ENCODE measurements at places on chromosomes 12 and 14.

DNA sequence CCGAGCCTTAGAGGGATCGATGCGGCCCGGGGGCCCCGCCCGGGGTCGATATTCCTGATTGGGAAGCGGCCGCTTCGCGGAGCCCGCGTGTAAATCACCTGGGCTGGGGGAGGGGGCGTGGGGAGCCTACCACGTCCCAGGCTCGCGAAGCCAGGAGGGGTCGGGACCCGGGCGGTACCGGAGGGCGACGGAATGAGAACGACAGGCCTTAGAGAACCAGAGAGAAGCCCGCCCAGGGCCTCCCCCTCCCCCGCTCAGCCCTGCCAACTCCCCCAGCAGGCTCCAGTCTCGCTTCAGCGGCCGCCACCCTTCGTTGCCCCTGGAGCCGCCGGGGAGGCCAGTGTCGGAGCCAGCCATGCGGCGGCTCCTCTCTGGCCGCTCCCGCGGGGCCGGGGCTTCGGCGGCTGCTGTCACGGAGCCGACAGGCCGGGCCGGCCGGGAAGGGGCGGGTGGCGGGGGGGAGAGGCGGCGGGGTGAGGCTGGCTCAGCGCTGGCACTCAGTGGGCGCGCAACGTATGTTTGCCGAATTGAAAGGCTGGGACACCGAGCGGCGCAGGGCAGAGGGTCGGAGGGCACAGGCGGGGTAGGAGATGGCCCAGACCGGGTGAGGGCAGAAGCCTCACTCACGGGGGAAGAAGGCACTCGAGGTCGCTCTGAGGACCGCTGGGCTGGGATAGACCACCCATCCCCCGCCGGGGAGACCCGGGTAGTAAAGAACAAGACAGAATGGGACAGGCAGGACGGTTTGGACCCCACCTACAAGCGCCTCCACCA is 1.4 kb upstream of the DNAJC22 start:
- DNase-seq, result no peak

- DNase-seq, result no peak
Measured at GRCh38 chr12:12010277-12011039, 60.3 kb upstream of the BCL2L14 start.

DNA sequence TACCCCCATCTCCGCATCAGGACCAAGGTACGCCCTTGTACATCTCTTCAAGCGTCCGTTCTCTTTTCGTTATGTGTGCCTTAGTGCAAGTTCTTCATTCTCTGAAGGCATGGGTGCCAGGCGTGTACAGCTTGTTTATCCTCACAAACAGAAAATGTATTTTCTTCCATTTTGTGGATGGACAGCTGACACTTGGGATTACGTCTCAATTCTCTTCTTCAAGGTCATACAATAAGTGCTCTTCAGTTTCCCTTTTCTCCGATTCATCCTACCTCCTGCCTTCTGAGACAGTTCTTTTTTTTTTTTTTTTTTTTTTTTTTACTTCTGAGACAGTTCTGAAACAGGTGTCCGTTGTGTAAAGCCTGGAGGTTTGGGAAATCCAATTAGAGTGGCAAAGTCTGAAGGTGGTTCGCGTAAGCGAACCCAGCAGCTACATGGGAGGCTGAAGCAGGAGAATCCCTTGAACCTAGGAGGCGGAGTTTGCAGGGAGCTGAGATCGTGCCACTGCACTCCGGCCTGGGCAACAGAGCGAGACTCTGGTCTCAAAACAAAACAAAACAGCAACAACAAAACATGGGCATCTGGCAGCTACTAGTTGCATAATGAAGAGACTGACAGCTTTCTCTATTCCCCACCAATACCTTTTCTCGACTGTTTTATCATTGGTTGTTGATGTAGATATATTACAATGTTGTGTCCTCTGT is 734 bp downstream of the COX6A1 start:
- DNase-seq, result no peak

- DNase-seq, result no peak
Measured at GRCh38 chr12:13588574-13588973, 392.0 kb downstream of the EMP1 start.

- no peak for DNase-seq
Measured at GRCh38 chr12:131269551-131269950, 315.8 kb downstream of the ADGRD1 start.

GRCh38 chr14:27672047-27672446 is 1074.2 kb upstream of the NOVA1 start:
- no peak for DNase-seq

- no peak for DNase-seq
Measured at GRCh38 chr12:92786045-92786444, 83.3 kb downstream of the PLEKHG7 start.
